ENCODE measurements at places on chromosomes 11 and 22. TPM values are rescaled to one million over a fixed set of nuclear protein-coding genes. Genes with fewer than 3 reads are reported as not detected.

Gene DNAL4
- polyA plus RNA-seq: 12.7 TPM

Gene SHISA8
- 0.22 TPM for polyA plus RNA-seq

Gene DUSP8
- 7.7 TPM for polyA plus RNA-seq

Gene TECTA
- polyA plus RNA-seq: 1.0 TPM

Gene RAG1
- polyA plus RNA-seq: 9.3 TPM

Gene CD3G
- 0.13 TPM for polyA plus RNA-seq

Gene INPPL1
- polyA plus RNA-seq: 210 TPM

Gene RTN4RL2
- 16.7 TPM for polyA plus RNA-seq

Gene KDELR3
- polyA plus RNA-seq: 21.8 TPM

Gene SLC6A5
- polyA plus RNA-seq: not detected

Gene PLA2G6
- 11.2 TPM for polyA plus RNA-seq

Gene POLR2F
- 45.3 TPM for polyA plus RNA-seq

Gene BRMS1
- 22.0 TPM for polyA plus RNA-seq

Gene KCNK4
- not detected for polyA plus RNA-seq

Gene SPON1
- polyA plus RNA-seq: 25.4 TPM

Gene ADAMTS8
- polyA plus RNA-seq: 8.9 TPM

Gene PKNOX2
- polyA plus RNA-seq: 20.8 TPM

Gene OR8D1
- polyA plus RNA-seq: not detected

Gene AIFM3
- polyA plus RNA-seq: 0.38 TPM

Gene KDM4D
- polyA plus RNA-seq: 1.6 TPM

Gene SPATA19
- polyA plus RNA-seq: not detected

Gene OR4A5
- not detected for polyA plus RNA-seq

Gene PHF21B
- 0.55 TPM for polyA plus RNA-seq

Gene GRM5
- not detected for polyA plus RNA-seq

Gene HBE1
- polyA plus RNA-seq: 12.3 TPM

Gene PRR33
- 3.5 TPM for polyA plus RNA-seq

Gene ANO5
- 6.5 TPM for polyA plus RNA-seq

Gene SYTL2
- 61.2 TPM for polyA plus RNA-seq

Gene PAX6
- 0.25 TPM for polyA plus RNA-seq

Gene BDNF
- 1.0 TPM for polyA plus RNA-seq

Gene APOBEC3A
- polyA plus RNA-seq: 0.25 TPM

Gene CLDN5
- polyA plus RNA-seq: 52.5 TPM

Gene B4GALNT4
- 16.7 TPM for polyA plus RNA-seq

Gene DERL3
- polyA plus RNA-seq: 1.8 TPM

Gene SF3A1
- polyA plus RNA-seq: 71.0 TPM

Gene RHOD
- 14.8 TPM for polyA plus RNA-seq

Gene CHRNA10
- polyA plus RNA-seq: 4.1 TPM

Gene PARVG
- 4.3 TPM for polyA plus RNA-seq

Gene ART1
- polyA plus RNA-seq: 4.7 TPM

Gene GGA1
- 33.9 TPM for polyA plus RNA-seq

Gene PAMR1
- polyA plus RNA-seq: 27.1 TPM

Gene TMEM132A
- polyA plus RNA-seq: 38.2 TPM

Gene FXYD6
- polyA plus RNA-seq: 179 TPM

Gene DEPDC7
- 12.8 TPM for polyA plus RNA-seq

Gene PGM2L1
- 3.5 TPM for polyA plus RNA-seq

Gene GPR83
- polyA plus RNA-seq: 0.16 TPM

Gene C11orf87
- 0.30 TPM for polyA plus RNA-seq

Gene TH
- 0.64 TPM for polyA plus RNA-seq

Gene ADM2
- 0.81 TPM for polyA plus RNA-seq

Gene APOL6
- 2.0 TPM for polyA plus RNA-seq

All from muscle of leg (tissue), 16 donors.